CD14-positive monocyte (primary cell): ENCODE measurements at places on chromosomes 13 and 19.

- DNase-seq: no peak
These were observed 197.6 kb downstream of the SLITRK5 start for GRCh38 chr13:87868731-87869130.

DNA sequence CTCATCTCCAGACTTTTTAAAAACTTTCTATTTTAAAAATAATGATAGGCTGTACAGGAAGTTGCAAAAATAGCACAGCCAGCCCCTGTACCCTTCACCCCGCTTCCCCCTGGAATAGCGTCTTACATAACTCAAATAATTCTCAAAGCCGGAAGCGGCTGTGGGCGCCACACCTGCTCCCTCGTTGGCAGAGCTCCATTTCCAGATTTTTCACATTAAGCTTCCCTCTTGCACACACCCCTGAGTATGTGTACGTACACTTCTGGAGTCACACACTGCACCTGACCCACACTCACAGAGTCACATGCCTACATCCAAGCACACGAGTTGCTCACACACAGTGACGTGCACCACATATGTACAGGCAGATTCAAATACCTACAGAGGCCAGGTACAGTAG lies 24.9 kb upstream of the DPP9 start:
- no peak for DNase-seq

DNA sequence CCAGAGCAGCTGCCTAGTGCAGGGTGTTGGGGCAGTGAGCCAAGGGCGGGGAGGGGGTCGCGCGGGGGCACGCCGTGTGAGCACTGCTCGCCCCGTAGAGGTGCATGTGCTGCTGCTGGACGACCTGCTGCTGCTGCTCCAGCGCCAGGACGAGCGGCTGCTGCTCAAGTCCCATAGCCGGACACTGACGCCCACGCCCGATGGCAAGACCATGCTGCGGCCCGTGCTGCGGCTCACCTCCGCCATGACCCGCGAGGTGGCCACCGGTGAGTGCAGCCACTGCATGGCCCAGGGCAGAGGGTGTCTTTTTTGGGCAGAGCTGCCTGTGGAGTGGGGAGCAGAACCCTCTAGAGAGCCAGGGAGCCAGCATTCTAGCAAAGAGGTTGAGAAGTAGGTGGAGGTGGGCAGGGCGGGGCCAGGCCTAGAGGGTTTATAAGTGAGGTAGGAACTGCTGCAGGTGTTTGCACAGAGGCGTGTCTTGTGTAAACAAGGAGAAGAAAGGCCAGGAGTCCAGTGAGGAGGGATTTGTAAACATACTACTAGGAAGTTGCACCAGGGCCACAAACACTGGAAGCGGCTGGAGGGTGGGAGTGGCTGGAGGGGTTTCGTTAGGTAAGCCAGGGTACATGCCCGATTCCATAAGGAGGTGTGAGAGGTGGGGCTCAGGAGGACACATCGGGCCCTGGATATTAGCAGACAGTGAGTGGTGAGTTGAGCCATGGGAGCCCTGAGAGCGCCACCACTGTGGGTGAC lies 21.3 kb downstream of the ARHGEF1 start:
- DNase-seq: no peak

GRCh38 chr13:48583859-48584311 lies 51.0 kb upstream of the RCBTB2 start:
- DNase-seq: no peak

GRCh38 chr19:15200553-15201364 lies at the start of gene NOTCH3:
TSS of gene NOTCH3 (minus strand) at chr19:15200995. CDS start at chr19:15200905, 90 bp downstream.
- no peak for DNase-seq

DNA sequence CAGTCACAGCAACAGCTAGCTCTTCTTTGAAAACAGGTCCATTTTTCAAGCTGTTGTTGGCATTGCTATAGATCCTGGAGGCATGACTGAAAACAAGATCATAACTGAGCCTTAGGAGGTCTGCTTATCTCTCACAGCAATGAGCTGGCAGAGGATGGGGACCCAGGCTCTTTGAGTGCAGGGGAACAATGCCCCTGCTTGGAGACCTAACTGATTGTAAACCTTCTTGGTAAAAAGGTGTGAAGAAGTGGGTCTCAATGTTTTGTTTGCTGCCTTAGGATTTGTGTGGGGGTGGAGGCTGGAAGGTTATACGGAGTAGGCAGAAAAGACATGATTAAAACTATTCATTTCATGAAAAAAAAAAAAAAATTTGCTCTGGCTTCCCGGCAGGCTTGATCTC lies 94.6 kb downstream of the EFNB2 start:
- DNase-seq: no peak

GRCh38 chr13:103772576-103772975 lies 706.4 kb upstream of the SLC10A2 start:
- no peak for DNase-seq

DNA sequence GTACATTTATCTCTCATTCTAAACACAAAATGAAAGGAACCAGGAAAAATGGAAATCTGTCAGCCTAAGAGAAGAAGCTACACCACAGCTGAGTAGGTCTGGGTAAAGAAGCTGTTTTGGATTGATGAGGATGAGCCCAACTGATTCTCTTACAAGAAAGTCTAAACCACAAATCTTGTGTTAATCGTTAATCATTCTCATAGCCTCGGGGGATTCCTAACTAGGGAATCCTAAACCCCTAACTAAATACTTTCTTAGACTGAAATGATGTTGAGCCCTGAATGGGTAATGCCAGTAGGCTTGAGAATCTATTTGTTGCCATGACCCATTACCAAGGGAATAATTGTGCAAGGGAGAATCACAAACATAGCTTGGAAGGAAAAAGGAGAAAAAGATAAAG lies 327.5 kb upstream of the SPRY2 start:
- no peak for DNase-seq

DNA sequence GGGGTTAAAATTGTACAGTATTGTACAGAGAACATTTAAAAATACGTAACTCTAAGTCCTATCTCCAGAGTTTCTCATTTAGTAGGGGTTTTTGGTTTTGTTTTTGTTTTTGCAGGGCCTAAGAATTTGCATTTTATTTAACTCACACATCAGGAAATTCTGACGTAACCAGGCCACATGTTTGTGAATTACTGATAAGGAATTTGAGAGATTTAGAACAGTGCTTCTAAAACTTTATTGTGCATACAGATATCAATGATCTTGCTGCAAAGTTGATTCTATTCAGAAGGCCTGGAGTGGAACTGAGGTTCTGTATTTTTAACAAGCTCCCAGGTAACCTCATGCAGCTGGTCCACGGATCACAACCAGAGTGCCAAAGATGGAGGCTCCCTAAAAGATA lies 49.3 kb downstream of the LIG4 start:
- no peak for DNase-seq

GRCh38 chr13:95477187-95477586 lies 75.3 kb upstream of the CLDN10 start:
- DNase-seq: no peak

DNA sequence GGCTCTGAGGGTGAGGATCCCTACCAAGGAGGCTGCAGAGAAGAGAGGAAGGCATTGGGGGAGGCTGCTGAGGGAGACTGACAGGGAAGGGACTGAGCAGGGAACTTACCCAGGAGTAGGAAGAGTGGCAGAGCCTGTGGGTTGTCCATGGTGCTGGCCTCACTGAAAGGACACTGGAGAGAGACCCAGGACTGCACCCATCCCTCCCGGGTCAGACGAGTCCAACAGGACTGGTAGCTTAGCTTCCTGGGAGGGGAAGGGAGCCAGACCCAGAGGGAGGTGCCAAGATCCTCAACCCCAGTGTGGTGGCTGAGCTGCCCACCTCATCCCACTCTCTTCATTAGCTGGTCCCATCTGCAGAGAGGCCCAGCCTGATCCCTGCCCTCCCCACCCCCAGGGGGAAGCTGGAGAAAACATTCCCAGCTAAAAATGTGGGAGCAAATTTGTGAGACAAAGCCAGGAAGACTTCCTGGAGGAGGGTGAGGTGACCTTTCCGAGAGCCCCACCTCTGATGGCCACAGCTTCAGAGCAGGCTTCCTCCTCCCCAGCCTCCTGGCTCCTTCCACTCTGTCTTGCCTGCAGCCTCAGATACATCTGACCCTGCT lies at the start of gene VSIG10L:
TSS of gene VSIG10L (minus strand) at position 164 of the 605 bp plus-strand sequence. CDS start at position 149, 15 bp downstream.
- DNase-seq: no peak

- no peak for DNase-seq
These were observed 941 bp downstream of the ZNF160 start for GRCh38 chr19:53102206-53102755.

DNA sequence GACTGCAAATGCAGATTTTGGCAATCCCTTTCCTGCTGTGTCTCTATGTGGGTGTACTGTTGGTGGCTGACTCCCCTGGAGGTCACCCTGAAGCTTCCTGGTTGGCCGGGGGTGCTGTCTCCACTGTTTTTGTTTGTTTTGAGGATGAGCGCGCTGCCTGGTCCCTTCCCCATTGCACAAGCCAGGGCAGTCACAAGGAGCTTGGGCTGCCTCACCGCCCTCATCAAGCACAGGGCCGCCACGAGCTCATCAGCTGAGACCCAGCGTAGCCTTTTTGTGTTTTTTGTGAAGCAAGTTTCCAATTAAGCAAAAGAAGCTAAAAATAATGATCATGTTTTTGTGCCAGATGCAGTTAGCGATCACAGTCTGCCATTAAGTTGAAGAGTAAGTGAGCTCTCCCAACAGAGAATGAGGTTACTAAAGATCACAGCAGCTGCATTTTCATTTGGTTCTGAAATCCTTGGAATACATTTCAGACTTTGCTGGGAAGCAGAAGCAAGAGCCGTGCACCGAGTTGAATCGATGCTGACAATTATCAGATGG lies 57.8 kb downstream of the GGACT start:
- DNase-seq: no peak

DNA sequence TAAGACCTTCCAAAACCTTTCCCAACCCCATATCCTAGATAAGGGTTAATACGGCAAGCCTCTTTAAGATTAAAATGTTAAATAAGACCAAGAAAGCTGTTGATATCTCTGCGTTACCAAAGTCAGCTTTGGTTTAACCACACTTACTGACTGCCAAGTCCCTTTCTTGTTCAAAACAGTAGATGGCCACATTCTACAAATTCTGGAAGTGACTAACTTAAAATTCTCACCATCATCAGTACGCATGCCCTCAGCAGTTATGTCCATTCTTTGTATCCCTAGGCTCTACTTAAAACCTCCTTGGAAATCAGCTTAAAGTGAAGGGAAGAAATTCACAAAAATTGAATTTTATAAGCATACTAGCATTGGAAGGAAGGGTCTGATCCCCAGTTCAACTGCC lies 23.6 kb downstream of the SOHLH2 start:
- DNase-seq: no peak

GRCh38 chr19:31314849-31315629 lies 34.2 kb downstream of the TSHZ3 start:
- no peak for DNase-seq

GRCh38 chr19:2259336-2259735 lies 3.1 kb upstream of the JSRP1 start:
- DNase-seq: no peak

- no peak for DNase-seq
These were observed 173.1 kb downstream of the LACC1 start for GRCh38 chr13:44052780-44053184.
